ENCODE measurements at places on chromosomes 1 and 21. TPM values are rescaled to one million over a fixed set of nuclear protein-coding genes. Genes with fewer than 3 reads are reported as not detected.

Gene E2F2
- 0.78 TPM for total RNA-seq

Gene ZSWIM5
- total RNA-seq = 22.6 TPM

Gene CRABP2
- total RNA-seq = 3.1 TPM

Gene MECR
- 15.8 TPM for total RNA-seq

Gene ST6GALNAC5
- 35.9 TPM for total RNA-seq

Gene ATP1B1
- 233 TPM for total RNA-seq

Gene NPR1
- 0.16 TPM for total RNA-seq

Gene CATSPERE
- 2.0 TPM for total RNA-seq

Gene MTF1
- 3.1 TPM for total RNA-seq

Gene BMP8B
- total RNA-seq = 0.16 TPM

Gene RGS8
- 7.8 TPM for total RNA-seq

Gene LGR6
- 0.62 TPM for total RNA-seq

Gene SLC5A9
- total RNA-seq = not detected

Gene SPRR1B
- total RNA-seq = not detected

Gene SUSD4
- 11.2 TPM for total RNA-seq

Gene ITLN1
- 0.47 TPM for total RNA-seq

Gene RC3H1
- 36.7 TPM for total RNA-seq

Gene GUCA2A
- not detected for total RNA-seq

Gene SPATA46
- total RNA-seq = not detected

Gene JTB
- total RNA-seq = 43.0 TPM

Gene LIX1L
- 22.1 TPM for total RNA-seq

Gene CTH
- 5.1 TPM for total RNA-seq

Gene IFNGR2
- total RNA-seq = 57.1 TPM

Gene TNFRSF4
- not detected for total RNA-seq

Gene GJC2
- total RNA-seq = 1.1 TPM

Gene DNALI1
- 3.1 TPM for total RNA-seq

Gene AK4
- total RNA-seq = 11.9 TPM

Gene SYCP1
- total RNA-seq = not detected

Gene RAB42
- total RNA-seq = 1.6 TPM
